Stimulated activated CD4-positive, alpha-beta T cell treated with anti-CD3 and anti-CD28 coated beads, Interleukin-15, amount 100 ng/mL, for 1 hour (primary cell): ENCODE measurements at places on chromosomes 2 and 18.
A peak's percentile ranks its signal among the peaks of the same experiment; 100 is the strongest.

GRCh38 chr2:134359367-134360081, 105.7 kb downstream of the MGAT5 start:
- no peak for DNase-seq

- no peak for DNase-seq
Measured at GRCh38 chr2:149225446-149225845, 104.9 kb upstream of the LYPD6 start.

- no peak for DNase-seq
Measured at GRCh38 chr2:37672870-37673184, 1.4 kb upstream of the CDC42EP3 start.

DNA sequence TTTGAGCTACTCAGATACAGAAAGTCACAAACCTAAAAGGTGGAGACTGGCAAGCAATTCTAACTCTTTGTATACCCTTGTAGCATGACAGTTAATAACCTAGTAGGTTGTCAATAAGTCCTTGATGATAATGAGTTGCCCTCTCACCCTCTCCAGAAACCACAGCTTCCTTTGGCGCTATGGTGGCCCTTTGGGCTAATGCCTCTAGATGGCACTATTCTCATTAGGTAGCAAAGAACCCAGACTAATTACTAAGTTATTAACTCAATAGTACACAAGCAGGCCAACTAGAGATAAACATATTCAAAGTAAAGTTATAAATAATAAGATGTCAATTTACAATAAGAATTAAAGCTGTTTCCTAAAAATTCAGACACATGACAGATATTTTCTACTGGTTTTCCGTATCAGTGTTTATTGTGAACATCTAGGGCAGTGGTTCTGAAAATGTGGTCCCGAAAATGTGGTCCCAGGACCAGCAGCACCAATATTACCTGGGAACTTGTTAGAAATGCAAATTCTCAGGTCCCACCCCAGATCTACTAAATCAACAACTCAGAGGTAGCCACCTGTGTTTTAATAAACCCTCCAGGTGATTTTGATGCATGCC, 41.1 kb downstream of the LDAH start:
- DNase-seq: no peak

- DNase-seq: peak; percentile 35
Measured at GRCh38 chr2:73163483-73164367, 38.6 kb upstream of the NOTO start.

GRCh38 chr2:18991177-18992168, 366.9 kb downstream of the OSR1 start:
- DNase-seq: no peak

DNA sequence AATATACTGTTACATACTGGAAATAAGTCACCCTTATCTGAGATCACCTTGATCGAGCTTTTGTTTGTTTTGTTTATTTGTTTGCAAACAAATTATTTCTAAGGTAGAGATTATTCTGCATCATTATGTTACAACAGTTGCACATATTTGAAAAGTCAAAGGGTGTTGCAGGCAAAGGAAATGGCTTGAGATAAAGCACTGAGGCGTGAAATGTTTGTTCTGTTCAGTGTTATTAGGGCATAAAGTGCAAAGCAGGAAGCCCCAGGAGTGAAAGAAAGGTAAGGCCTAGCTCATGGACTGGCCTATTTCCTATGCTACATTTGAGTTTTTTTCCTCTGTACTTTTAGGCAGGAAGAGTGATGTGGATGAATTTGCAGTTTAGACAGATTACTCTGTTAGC, 1815.6 kb upstream of the LRRTM1 start:
- no peak for DNase-seq

- DNase-seq: no peak
Measured at GRCh38 chr2:50564766-50565165, 467.2 kb downstream of the NRXN1 start.

- no peak for DNase-seq
Measured at GRCh38 chr2:9191041-9191481, 15.6 kb upstream of the ASAP2 start.

- no peak for DNase-seq
Measured at GRCh38 chr2:17517481-17518211, 594 bp downstream of the RAD51AP2 start.

DNA sequence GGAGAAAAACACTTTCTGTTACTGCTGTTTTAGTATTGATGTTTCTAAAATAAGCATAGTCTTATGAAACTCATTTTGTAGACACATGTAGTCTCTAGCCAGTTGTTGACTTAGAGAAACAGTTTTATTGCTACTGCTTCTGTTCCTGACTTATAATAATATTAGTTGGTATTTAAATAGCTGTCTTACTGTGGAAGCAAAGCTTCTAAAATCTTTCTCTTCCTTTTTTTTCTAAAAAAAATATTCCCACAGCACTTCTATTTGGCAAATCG, 121.8 kb downstream of the MTX2 start:
- DNase-seq: no peak

- no peak for DNase-seq
Measured at GRCh38 chr18:13003466-13003896, 12.3 kb downstream of the CEP192 start.

DNA sequence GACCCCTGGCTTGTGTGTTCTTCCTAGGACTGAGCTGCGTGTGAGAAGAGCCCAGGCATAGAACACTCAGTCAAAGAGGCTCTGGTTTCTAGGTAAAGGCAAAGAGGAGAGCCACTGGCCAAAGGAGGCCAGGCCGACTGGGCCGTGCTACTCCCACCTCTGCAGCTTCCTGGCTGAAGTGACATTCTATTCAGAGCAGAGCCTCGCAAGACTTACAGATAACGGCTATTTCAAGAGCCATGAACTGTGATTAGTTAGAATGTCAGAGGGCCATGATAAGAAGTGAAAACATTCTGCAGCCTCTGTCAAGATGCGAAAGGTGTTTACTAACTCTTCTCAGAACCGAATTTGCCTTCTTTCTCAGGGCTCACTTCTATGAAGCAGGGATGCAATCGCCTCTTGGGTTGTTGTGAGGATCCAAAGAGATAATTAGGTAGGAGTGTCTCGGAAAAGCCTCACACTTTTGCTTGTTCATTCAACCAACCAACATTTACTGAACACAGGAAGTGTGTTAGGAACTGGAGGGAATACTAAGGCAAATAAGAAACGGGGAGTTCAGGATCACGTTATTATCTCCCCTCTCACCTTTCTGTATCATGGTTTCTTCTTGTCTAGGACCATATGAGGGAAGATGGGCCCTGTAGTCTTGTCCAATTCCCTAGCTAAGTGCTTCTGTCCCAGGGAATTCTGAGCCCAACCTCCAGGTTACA, 3.4 kb upstream of the DNAJC5G start:
- DNase-seq: no peak

GRCh38 chr2:142791335-142791734, 86.1 kb upstream of the KYNU start:
- no peak for DNase-seq

GRCh38 chr2:63040586-63040985, 10.0 kb upstream of the OTX1 start:
- no peak for DNase-seq

DNA sequence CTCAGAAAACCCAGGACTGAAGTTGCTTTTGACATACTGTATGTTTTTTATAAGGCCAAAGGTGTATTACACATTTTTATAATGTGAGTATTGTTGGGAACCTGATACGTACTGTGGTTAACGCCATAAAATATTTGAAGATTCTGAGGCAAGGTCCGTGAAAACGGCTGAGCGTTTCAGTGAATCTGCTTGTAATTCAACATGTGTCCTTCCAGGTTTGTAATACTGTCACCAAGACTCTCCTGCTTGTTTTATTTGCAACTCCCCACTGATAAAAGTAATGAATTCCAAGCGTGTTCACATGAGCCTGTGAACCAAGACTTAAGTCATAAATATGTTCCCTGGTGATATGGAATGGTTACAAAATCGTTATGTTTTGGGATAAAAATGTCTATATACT, 23.9 kb upstream of the FRZB start:
- DNase-seq: no peak

DNA sequence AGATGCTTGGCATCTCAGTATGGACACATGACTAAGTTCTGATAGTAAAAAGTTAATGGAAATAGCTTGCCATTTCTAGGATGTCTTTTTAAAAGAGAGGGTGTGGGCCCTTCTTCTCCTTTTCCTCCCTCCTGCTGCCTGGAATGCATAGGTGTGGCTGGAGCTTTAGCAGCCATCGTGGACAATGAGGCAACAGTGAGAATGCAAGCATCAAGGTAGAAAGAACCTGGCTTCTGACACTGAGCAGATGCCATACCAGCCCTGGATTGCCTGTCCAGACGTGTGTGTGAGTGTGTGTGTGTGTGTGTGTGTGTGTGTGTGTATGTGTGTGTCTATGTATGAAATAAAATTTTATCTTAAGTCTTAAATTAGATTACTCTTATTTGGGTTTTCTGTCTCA, 660.1 kb downstream of the XIRP2 start:
- DNase-seq: no peak

GRCh38 chr18:79563949-79564348, 115.7 kb upstream of the CTDP1 start:
- no peak for DNase-seq

DNA sequence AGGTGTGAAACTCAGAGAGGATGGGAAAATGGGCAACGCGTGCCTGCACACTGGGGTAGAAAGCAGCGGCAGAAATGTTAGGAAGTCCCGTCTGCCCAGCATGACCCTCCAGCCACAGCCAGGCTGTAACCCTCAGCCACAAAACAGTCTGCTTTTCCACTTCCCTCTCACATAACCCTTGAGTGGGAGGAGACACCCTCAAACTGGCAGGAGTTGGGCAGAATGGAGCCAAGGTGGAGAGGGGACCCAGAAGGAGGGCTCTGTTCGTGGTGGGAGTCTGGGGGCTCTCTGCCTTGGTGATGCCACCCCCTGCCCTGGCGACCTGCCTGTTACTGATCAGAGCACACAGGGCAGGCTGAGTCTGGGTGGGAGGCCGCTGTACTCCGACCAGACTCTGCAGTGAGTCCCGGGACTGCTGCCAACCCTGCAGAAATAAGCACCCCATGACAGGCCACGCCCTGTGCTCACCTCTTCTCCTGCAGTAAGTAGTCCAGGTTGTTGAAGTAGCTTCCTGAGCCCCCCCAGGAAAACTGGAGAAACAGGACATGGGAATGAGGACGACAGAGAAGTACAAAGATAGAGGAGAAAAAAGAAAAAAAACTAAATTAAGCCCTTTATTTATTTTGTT, 16.0 kb downstream of the FAM178B start:
- DNase-seq: no peak

DNA sequence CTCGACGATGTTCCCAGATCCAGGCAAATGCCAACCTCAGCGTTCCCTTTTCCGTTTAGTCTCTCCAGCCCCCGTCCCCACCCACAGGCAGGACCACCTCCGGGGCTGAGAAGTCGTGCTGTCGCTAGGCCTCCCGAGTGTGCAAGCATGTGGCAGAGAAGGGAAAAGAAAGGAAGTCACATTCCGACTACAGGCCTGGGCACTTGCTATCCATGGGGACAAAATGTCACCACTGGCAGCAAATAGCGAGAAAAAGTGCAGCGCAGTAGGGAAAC, 420 bp downstream of the PIGN start:
- peak; percentile 2 for DNase-seq

DNA sequence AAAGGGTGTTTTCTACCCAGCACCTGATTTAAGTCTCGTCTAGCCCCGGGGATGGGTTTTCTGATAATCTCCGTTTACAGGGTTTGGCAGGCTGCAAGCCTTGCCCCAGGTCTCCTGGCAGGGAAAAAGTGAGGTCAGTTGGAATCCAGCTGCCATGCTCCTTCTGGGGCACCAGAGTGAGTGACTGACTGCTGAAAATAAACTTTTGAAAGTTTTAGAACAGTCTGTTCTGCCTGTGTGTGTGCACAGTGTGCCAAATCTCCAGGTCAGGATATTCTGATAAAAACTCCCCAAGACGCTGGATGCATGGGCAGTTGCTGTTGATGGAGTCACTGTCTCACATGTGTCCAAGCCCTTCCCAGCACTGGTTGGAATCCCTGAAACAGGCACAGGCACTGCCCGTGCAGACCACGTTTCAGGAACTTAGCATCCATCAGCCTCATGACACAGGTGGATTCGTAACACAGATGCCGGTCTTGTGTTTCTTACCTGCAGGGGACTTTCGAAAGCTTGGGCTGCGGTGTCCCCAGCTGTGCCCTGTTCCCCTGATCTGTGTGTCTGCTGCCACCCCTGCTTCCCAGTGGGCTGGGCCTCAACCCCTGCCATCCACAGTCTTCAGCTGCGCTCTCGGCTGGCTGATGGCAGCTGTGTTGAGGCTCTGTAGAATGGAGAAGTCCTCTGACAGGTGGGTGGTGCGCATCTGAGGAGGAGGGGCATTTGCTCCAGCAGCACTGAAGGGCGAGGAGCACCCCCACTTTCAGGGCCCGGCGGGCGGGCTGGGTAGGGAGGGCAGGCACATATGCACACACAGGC, 65.0 kb downstream of the SH3RF3 start:
- DNase-seq: no peak

DNA sequence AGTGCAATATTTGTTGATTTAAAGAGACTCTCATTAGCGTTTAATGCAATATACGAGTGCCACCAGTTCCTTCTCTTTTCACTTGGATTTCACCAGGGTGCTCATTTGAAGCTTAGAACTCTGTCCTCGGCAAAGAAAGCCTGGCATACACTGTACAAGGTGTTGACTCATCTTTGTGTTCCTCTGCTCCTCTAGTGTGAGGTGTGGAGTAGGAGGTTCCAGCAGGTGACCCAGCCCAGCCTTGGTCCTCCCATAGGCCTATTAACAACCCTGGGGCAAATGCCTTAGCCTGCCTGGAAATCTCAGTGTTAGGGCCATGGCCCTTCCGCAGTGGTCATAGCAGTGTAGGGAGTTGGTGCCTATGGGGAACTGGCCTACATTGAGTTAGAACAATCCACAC, 20.1 kb downstream of the BCL2L11 start:
- DNase-seq: no peak

GRCh38 chr18:50674307-50674980, 114.6 kb downstream of the MAPK4 start:
- no peak for DNase-seq

GRCh38 chr2:167928434-167928833, 319.0 kb downstream of the STK39 start:
- DNase-seq: no peak

DNA sequence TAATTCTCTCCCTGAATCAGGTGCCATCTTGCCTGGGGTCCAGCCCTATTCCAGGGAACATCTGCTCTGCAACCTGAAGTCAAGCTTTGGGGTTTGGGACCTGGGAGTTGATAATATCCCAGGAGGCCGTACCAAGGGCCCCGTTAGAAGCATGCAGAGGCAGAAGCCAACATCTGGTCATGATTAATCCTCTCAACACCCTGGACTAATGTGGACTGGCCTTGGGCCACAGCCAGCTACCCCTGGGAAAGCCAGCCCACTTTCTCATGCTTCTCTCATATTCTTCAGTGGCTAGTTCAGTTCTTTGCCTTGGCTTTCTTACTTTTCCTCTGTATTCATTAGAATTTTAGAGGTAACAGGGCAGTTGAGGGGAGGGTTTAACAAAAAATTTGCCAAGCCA, 515.6 kb upstream of the NRP2 start:
- DNase-seq: no peak
